ENCODE measurements at places on chromosomes 13 and 19.

- DNase-seq: no peak
Measured at GRCh38 chr13:92197669-92198068, 799.2 kb downstream of the GPC5 start.

DNA sequence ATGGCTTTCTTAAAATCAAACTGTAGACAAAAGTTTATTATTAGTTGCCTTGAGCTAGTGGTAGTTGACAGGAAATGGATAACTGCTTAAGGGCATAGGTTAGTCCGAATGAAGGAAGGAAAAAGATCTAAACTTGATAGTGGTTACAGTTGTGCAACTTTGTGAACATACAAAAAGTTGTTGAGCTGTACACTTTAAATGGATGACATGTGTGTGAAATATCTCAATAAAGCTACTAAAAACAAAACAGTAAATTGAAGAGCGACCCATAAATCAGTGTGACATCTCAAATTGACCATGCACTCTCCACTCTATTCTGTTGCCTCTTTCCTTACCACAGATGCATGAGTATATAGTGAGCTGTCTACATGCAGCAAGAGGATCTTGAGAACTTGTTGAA, 1757.8 kb downstream of the PCDH9 start:
- no peak for DNase-seq

DNA sequence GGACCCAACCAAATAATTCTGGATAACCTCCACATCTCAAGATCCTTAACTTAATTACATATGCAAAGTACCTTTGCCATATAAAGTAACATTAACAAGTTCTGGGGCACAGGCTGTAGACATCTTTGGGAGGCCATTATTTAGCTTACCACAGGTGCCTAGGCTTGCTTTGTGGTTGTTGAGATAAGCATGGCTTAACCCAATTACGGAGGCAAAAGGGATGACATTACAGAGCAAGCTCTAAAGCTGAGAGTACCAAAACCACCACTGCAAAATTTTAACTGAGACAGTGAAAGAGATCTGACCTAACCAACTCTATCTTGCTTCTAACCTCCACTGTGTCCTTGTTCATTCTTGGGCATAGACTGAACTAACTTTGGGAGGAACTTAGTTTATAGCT, 502.9 kb upstream of the ATXN8OS start:
- DNase-seq: no peak

- DNase-seq: peak; percentile 99
Measured at GRCh38 chr19:2328401-2329148, at the start of the genes LSM7 and SPPL2B. TSS of gene LSM7 (minus strand) at chr19:2328586. CDS start at chr19:2328566, 20 bp downstream. TSS of gene SPPL2B (plus strand) at chr19:2328684. CDS start at chr19:2328710, 26 bp downstream.

- DNase-seq: no peak
Measured at GRCh38 chr13:52911340-52911739, 62.9 kb upstream of the PCDH8 start.

GRCh38 chr19:18604820-18605159, 1.8 kb downstream of the CRLF1 start:
- no peak for DNase-seq

GRCh38 chr13:41019011-41019487, at the start of gene ELF1:
TSS of gene ELF1 (minus strand) at chr13:41019316. CDS start at chr13:40982054, 37,262 bp downstream.
- DNase-seq: peak; percentile 20

DNA sequence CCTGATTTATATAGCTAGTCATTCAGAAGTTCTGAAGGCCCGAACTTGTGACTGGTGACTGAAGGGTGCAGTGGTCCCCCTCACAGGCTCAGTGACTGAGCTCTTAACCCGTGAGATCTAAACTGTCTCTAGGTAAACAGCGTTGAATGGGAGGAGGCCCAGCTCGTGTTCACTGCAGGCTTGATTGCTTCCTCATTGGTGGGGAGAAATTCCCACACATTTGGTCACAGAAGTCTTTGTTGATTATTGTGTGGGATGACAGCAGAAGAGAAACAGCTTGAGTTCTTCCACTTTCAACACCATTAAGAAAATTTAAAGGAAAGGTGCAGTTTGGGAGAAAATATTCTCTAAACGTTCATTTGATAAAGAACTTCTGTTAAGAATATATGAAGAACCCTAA, 1178.0 kb downstream of the UQCRFS1 start:
- DNase-seq: no peak

DNA sequence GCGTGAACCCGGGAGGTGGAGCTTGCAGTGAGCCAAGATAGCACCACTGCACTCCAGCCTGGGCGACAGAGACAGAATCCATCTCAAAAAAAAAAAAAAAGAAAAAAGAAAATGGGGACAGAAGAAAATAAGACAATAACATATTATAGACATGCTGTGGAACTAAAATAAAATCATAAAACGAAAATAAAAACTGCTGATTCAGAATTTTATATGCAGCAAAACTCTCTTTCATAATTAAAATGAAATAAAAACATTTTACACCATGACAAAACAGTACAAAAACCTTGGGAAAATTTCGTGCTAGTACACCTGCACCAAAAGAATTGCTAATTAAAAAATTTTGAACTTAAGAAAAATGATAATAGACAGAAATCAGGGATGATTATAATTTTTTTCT, 2245.1 kb downstream of the PCDH9 start:
- DNase-seq: no peak

- no peak for DNase-seq
Measured at GRCh38 chr19:2041433-2041682, 9.7 kb downstream of the MKNK2 start.

- no peak for DNase-seq
Measured at GRCh38 chr13:99472122-99472440, 29.2 kb upstream of the TM9SF2 start.

DNA sequence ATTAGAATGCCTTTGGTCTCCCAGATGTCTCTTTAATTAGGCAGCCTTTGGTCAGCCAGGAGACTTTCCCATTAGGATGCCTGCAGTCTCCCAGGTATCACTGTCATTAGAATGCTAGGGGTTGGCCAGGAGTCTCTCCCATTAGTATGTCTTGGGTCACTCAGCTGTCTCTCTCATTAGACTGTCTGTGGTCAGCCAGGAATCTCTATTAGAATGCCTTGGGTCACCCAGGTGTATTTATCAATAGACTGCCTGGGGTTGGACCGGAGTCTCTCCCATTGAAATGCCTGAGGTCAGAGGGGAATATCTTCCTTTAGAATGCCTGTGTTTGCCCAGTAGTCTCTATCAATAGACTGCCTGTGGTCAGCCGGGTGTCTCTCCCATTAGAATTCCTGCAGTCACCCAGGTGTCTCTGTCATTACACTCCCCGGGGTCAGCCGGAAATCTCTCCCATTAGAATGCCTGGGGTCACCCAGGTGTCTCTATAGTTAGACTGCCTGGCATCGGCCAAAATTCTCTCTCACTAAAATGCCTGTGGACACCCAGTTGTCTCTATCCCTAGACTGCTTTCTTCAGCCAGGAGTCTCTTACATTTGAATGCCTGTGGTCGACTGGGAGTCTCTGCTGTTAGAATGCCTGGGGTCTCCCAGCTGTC, 1460.3 kb downstream of the UQCRFS1 start:
- no peak for DNase-seq

GRCh38 chr19:33740811-33741396, 55.8 kb upstream of the KCTD15 start:
- DNase-seq: no peak

DNA sequence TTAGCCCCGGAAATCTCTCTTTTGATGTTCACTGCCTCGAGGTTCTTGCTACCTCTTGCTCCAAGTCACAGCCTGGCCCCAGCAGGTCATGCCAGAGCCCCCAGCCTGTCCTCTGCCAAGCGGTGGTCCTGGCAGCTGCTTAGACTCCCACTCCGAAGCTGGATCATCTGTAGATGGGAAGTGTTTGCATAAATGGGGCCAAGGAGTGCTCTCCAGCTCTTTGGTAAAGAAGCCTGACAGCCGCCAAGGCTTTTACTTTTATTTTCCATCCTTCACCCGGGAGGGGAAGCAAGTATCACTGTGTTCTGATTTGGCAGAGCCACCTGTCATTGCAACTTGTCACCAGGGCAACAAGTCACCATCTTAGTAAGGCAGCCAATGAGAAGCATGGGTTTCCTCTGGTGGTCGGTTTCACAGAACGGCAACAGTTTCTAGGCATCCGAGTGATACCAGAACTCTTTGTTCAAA, 10.6 kb upstream of the RETN start:
- peak; percentile 88 for DNase-seq

GRCh38 chr19:4360641-4361151, 17.3 kb downstream of the MPND start:
- DNase-seq: no peak

- no peak for DNase-seq
Measured at GRCh38 chr13:74274916-74275315, 140.7 kb upstream of the KLF12 start.

DNA sequence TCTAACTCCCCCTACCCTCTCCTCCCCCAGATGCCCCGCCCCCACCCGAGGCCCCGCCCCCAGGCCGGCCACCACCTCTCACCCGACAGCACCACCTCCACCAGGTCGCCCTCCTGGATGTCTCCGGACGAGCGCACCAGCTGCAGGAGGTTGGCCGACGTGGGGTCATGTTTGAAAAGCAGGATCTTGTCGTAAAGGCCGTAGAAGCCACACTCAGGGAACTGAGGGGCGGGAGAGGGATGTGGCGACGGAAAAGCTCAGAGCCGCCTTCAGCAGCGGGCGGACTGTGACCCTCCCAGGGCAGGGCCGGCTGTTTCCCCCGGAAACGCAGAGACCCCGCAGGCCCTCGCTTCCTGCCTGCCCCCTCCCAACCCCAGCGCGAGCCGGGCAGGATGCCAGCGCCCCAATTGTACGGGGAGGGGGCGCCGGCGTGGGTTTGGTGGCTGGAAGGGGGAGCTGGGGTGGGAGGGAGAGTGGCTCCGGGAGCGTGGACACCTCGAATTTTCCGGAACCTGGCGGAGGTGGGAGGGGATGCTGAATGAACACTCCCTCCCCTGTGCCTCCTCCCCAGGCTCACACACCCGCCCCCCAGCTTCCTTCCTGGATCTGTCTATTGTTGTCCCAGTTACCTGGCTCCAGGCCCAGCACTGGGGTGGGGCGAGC, 3.0 kb downstream of the PRKD2 start:
- DNase-seq: peak; percentile 81

- DNase-seq: no peak
Measured at GRCh38 chr13:60574735-60575134, 177.7 kb downstream of the TDRD3 start.

GRCh38 chr19:51320280-51320657, 8.8 kb downstream of the IGLON5 start:
- DNase-seq: no peak

GRCh38 chr19:32129141-32129540, 216.3 kb upstream of the ZNF507 start:
- no peak for DNase-seq

DNA sequence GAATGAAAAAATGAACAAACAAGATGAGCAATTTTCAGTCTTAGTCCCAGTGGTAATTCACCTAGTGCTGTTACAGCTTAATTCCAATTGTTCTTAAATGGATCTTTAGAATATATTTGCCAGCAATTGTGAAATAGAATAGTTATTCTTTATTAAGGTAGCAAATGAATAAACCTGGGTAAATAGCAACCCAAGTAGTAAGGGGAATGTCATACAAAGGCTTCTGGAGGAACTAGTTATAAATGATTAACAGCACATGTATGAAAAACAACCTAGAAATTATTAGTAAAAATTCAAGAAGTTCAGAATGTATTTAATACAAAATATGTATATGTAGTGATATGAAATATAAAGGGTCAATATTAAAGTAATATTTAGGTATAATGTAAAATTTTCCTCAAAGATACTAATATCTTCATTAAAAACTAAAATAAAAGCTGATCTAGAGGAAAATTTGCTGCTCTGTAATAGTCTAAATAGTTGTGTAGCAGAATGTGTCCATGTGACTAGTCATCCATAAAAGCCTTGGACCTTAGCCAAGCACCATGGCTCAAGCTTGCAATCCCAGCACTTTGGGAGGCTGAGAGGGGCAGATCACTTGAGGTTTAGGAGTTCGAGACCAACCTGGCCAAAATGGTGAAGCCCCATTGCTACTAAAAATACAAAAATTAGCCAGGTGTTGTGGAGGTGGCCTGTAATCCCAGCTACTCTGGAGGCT, 535.9 kb upstream of the ATXN8OS start:
- no peak for DNase-seq

- DNase-seq: no peak
Measured at GRCh38 chr19:50478901-50479715, 2.5 kb upstream of the GARIN5A start.

- DNase-seq: peak; percentile 89
Measured at GRCh38 chr19:1025960-1026782, at the start of gene CNN2. TSS of gene CNN2 (plus strand) at chr19:1026608. CDS start at chr19:1026662, 54 bp downstream.

DNA sequence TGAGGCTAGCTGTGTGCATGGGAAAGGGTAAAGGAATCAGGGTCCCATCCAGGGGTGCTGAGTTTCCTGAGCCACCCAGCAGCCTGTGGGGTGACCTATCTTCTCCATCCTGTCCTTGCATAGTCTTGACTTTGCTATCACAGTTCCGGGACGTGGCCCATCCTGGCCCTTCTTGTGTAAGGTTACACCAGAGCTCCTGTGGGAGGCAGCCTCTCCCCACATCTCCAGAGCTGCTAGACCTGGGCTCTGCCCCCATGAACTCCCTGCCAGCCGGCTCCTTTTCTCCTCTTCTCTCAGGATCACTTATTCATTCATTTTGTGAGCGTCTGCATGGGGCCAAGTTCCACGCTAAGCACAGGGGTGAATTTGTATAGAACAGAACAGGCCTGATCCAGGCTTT, 238.9 kb downstream of the TSHZ3 start:
- no peak for DNase-seq

GRCh38 chr13:48653472-48653939, at the start of gene CYSLTR2:
TSS of gene CYSLTR2 (plus strand) at chr13:48653929. CDS start at chr13:48706818, 52,889 bp downstream.
- no peak for DNase-seq

DNA sequence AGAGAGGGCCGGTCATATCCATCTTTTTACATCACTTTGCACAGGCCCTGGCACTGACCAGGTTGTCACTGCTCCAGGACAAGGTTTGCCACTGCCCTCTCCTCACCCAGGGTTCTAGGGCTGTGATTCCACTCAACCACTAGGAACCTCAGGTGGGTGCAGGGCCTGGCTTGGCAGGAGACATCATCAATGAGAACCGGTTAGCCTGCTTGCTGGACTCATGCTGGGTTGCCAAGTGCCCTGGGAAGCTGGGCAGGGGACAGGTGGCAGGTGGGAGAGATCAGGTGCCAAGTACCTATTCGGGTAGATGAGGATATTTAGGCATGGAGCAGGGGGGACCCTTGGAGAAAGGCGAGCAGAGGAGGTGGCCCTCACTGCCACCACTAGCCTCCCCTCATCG, 4.2 kb upstream of the CERS4 start:
- no peak for DNase-seq

GRCh38 chr19:17778251-17778967, 16.5 kb upstream of the B3GNT3 start:
- no peak for DNase-seq

- no peak for DNase-seq
Measured at GRCh38 chr13:25421612-25422011, 49.8 kb downstream of the ATP8A2 start.

DNA sequence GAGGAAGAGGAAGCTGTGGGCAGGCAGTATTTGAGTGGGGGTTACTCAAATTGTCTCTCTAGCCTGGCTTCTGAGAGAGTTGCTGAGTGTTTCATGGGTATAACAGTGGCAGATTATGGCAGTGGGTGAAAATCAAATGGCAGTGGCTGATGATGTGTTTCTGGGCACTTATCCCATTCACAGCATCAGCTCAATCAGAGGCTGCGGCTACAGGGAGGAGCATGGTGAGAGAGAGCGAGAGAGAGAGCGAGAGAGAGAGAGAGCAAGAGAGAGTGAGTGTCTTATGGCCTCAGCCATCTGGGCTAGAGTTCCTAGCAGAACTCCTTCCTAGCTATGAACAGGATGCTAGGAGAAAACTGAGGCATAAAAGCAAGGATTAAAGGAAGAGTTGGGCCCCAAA, 178.9 kb downstream of the OLFM4 start:
- DNase-seq: no peak
